ENCODE measurements at places on chromosomes 7 and 10.

GRCh38 chr7:70805360-70805759 lies 326.6 kb upstream of the GALNT17 start:
- DNase-seq = no peak

DNA sequence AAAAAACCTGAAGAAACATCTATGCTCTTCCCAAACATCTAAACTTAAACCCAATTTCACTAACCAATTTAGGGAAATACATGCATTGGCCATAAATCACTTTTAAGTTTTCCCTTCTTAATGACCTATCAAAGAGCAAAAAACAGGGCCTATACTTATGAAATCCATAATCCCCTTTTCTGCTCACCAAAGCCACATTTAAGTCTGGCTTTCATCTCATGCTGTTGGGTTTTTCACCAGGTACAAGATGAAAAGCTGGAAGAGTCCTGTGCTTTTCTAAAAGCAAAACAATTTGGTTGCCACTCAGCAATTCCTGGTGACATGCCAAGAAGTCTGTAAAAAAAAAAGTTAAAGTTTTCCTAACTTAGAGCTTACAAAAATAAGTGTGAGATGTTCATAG lies 92.6 kb downstream of the HPSE2 start:
- DNase-seq = no peak

- DNase-seq = no peak
Measured at GRCh38 chr7:156944876-156945275, 4.6 kb upstream of the NOM1 start.

GRCh38 chr10:132270256-132270655 lies 37.5 kb downstream of the STK32C start:
- DNase-seq = no peak

DNA sequence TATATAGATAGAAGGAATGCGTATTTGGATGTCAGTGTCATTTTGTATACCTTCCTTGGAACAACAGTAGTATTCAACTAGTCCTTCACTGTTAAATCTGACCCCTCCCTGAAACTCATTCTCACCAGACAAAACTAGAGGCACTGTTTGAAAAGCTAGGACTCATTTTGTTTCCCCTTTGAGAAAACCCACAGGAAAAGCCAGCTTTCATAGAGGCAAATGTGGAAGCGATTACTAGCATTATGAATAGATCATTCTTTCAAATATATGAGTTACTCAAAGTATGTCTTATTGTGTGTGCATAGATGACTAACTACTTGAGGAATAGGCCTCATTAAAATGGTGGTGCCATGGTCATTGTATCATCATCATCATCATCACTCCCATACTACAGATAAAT lies 1.9 kb upstream of the ASB15 start:
- no peak for DNase-seq
